Stomach (tissue), 19 donors: ENCODE measurements at places on chromosomes 16 and 17. TPM values are rescaled to one million over a fixed set of nuclear protein-coding genes. Genes with fewer than 3 reads are reported as not detected.

DNA sequence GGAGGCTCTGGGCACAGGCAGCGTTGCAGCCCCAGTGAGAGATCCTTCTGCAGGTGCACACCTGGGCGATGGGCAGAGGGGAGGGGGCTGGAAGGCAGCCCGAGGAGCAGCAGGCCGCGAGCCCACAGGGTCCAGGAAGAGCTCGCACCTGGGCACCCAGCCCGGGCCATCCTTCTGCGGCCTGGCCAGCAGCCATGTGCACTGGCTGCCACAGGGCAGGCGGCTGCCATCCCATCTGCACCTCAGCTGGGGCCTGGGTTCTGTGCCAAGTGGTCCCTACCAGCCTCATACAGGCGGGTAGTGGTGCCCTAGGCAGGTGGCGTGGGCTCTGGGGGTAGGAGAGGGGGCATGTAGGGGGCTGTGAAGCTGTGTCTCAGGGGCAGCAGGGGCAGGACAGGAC is 197.2 kb downstream of the RBFOX3 start:
- no peak for DNase-seq

- DNase-seq, result no peak
Observed at GRCh38 chr16:81900014-81900413, 111.3 kb downstream of the SDR42E1 start.

DNA sequence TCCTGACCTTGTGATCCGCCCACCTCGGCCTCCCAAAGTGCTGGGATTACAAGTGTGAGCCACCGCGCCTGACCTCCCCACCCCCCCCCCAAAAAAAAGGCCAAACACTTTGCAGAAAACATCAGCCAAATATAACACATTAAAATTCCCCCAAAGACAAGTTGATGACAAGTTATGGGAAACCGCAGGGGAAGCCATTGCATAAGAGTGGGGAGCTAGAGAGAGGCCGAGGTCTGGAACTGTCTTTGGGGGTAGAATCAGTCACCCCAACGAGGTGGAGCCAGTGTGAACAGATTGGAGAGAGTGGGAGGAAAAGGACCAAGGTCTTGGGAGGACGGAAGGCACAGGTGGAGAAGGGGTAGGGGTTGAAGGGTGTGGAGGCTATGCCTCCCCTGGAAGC is 2.8 kb downstream of the DRC3 start:
- DNase-seq, result no peak

DNA sequence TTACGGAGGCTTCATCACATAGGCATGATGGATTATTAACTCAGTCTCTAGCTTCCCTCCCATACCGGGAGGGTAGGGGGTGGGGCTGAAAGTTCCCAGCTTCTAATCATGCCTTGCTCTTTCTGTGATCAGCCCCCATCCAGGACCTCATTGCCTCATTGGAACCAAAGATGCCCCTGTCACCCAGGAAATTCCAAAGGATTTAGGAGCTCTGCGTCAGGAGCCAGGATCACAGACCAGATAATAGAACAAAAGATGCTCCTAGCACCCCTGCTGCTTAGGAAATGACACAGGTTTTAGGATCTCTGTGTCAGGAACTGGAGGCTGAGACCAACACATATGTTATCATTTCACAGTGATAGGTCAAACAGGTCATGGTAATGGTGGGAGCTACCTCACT is 9.7 kb downstream of the USB1 start:
- no peak for DNase-seq

DNA sequence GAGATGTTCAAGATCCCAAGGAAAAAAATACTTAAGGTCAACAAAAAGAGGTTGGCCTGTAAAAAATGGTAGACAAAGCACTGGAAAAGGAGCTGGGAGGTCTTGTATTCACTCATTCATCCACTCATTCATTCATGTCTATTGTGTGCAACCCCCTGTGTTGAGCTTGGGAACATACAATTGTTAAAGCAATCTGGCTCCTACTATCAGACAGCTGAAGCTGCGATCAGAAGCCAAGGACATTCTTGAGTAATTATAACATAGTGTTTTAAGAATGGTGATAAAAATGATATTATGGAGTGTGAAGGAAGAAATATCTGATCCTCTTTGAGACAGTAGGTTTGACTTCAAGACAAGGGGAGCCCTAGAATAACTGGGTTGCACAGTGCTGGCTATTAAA is 693.4 kb downstream of the TOX3 start:
- no peak for DNase-seq

GRCh38 chr16:67329901-67330300 is 3.3 kb downstream of the LRRC36 start:
- DNase-seq, result no peak

The SMTNL2 gene
- 1.9 TPM for total RNA-seq

The SULT1A2 gene
- 0.43 TPM for total RNA-seq

The RAB37 gene
- total RNA-seq, result 2.0 TPM

The HSD11B2 gene
- 1.2 TPM for total RNA-seq
